Adipocyte (in vitro differentiated cells): ENCODE measurements at places on chromosomes 11 and 22.
A peak's percentile ranks its signal among the peaks of the same experiment; 100 is the strongest.

- DNase-seq = no peak
These were observed 8.4 kb upstream of the MAP6 start for GRCh38 chr11:75677275-75677674.

GRCh38 chr22:48628891-48629543 is 1198.7 kb downstream of the BRD1 start:
- no peak for DNase-seq

GRCh38 chr11:2777871-2778629 is 78.3 kb upstream of the KCNQ1OT1 start:
- DNase-seq = no peak

DNA sequence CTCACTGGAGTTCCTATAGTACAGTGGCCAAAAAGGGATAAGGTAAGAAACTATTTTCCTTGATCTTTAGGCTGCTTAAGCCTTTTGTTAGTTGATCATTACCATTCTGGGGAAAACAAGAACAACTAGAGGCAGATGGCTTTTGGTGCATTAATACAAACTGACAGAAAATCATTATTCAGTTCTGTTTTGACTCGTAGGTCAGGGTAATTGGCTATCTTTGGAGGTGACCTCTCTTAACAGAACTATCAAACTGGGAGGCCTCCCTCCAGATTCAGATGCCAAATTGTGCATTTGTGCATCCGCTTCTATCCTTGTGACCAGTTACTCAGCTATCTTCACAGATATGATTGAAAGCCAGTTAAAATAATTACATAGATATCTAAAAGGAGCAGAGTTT is 23.2 kb upstream of the GRK2 start:
- DNase-seq = no peak

DNA sequence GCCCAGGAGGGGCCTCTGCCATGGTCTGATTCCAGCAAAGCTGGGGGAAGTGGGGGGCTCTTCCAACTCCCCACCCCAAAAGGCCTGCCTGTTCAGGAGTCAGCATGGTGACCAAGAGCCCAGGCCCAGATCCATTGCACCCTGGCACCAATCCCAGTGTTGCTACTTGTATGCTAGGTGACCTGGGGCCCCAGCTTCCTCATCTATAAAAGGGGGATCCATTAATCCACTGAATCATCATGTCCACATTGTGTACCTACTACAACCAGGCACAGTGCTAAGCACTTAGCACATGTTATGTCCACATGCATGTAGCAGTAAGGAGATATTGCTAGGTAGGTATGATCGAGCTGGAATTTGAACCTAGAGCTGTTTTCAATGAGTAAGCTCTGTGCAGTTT is 2.0 kb downstream of the SYT12 start:
- no peak for DNase-seq

DNA sequence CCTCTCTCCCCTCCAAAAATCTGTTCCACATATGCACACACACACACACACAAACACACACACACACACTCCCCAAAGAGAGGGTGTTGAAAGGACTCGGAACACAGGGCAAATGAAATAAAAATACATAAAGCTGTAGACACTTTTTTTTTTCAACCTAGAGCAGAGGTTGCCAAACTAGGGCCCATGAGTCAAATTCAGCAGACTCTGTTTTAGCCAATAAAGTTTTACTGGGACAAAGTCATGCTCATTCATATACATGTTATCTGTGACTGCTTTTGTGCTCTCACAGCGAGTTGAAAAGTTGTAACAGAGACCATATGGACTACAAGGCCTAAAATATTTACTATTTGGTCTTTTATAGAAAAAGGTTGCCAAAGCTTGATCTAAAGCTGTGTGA is 8.9 kb downstream of the IMMP1L start:
- no peak for DNase-seq

DNA sequence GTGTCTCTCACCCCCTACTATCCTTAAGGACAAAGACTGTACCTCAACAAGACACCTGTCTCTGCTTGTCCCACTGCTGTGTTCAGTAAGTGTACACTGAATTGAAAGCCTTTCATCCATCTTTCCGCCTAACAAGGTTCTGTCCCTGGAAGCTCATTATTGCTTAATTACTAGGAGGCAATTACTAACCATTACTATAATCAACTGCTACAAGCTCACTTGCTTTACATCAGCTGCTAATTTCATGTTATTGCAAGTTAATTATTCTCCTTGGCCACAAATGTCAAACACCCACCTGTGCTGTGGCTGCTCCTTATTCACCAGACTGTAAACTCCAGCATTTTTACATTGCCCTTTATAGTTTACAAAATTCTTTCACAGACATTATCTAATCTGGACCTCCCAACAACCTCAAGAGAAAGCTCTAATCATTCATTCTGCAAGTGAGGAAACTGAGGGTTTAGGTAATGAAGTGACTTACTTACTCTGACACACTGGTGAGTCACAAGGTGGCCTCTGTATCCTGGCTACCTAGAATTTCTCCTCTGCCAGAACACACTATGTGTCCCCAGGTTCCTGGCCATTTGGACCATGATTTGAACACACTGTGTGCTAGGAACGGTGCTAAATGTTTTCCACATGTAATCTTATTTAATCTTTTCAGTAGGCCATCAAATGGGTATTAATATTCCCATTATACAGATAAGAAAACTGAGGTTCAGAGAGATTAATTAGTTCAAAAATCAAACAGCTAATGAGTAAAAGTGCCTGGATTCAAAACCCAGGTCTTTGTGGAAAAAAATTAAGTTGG is 66.7 kb downstream of the RAB30 start:
- DNase-seq = no peak

- DNase-seq = no peak
These were observed 10.9 kb downstream of the MUC6 start for GRCh38 chr11:1025410-1026162.

- DNase-seq = no peak
These were observed 139.2 kb downstream of the CRYBB2 start for GRCh38 chr22:25358421-25359170.

- no peak for DNase-seq
These were observed 115.4 kb downstream of the METTL15 start for GRCh38 chr11:28223577-28223976.

GRCh38 chr11:9787981-9788521 is 124.2 kb downstream of the SWAP70 start:
- peak; percentile 87 for DNase-seq

DNA sequence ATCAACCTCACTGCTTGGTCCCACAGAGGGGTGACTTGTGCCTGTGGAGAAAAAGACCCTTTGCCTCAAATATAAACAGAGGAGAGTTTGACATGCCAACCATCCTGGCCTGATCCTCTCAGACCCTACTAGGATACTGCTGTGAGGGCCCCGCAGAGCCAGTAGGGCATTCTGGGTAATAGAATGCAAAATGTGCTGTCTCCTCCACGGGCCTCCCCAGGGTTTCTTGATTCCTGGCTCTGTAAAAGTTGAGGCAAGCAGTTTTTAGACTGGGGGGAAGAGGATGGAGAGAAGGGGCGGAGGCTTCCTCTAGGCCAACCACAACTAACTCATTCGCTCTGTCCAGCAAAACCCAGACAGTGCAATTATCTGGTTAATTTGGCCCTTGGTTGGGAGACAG is 81.7 kb downstream of the SYN3 start:
- DNase-seq = no peak

GRCh38 chr11:46315033-46315738 is 32.1 kb upstream of the DGKZ start:
- DNase-seq = peak; percentile 87

DNA sequence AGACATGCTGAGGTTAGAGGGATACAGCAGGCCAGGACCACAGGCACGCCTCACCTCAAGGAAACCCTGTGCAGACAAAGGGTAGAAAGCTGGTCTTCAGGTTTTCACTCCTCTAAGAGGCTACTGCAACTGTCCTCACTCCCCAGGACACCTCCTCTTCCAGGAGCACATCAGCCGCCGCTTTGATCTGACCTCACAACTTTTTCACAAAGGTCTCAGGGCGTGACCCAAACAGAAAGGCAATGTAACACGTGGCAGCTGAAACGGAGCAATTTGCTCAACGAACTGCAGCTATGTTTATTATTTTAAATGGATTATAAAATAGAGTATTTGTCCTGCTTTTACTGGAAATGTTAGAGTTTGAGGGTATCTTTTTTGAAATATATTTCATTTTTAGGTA is 46.1 kb downstream of the LARGE1 start:
- DNase-seq = no peak

DNA sequence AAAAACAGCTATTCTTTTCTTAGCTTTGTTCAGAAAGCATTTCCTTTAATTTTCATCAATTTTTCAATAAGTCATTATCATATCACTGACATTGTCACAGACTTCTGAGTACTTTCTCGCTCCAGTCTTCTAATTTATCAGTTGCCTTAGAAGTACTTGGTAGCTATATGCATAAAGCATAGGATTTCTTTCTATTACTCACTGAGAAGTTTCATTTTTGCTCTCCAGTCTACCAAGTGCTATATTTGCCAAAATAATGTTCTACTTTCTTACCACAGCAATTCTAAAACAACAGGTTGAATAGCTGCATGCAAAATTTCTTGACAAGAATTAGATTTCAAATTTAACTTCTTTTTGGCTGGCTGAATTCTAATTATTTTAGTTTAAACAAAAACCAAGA is 116.3 kb downstream of the STK33 start:
- DNase-seq = no peak

DNA sequence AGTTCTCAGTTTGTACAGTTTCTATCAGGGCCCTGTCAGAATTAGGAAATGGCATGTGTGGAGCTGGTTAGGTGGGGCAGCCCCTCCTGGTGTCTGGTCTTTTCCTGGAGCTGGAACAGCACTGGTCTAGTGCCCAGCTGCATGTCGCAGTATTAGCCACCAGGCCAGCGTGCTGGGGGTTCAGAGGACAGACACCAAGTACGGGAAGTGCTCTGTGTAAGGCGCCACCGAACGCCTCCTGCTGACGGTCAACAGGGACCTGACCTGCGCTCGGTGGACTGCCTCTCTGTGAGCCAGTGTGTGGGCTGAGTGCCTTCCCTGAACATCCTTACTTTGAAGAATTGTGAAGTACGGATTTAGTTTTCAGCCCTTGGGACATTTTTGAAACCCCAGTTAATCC is 33.9 kb downstream of the AP2A2 start:
- no peak for DNase-seq

- no peak for DNase-seq
These were observed 281.9 kb upstream of the ISX start for GRCh38 chr22:34784056-34784455.

GRCh38 chr22:29695129-29695926 is 24.5 kb upstream of the CABP7 start:
- DNase-seq = no peak
